ENCODE measurements at places on chromosomes 4 and X. TPM values are rescaled to one million over a fixed set of nuclear protein-coding genes. Genes with fewer than 3 reads are reported as not detected.

- DNase-seq, result no peak
Measured at GRCh38 chr4:171956678-171957077, 143.5 kb downstream of the GALNTL6 start.

GRIA3 gene
- total RNA-seq, result 3.3 TPM

DNA sequence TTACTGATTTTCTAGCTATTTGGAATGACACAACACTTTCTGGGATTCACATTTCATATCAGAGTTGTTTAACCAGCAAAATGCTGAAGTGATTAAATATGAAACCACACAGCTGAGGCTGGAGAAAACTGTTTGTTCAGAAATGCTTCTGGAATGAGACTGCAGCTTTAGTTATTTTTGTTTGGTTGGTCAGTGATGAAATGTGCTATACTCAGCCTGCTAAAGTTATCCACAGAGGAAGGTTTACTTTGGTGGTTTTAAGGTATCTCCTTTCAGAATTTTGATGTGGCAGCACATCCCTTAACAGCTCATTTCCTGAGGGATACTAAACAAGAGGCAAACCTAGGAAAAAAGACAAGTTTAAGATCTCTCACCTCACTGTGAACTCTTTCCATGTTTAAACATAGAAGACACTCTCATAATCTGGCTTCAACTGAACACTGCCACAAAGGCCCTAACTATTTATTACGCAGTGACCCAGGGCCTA is 106.6 kb upstream of the PDE5A start:
- peak; percentile 76 for DNase-seq

GRCh38 chr4:102734116-102734515 is 26.7 kb downstream of the MANBA start:
- DNase-seq, result no peak

- DNase-seq, result no peak
Measured at GRCh38 chr4:10346023-10346422, 111.2 kb downstream of the ZNF518B start.

- DNase-seq, result no peak
Measured at GRCh38 chrX:1493877-1494510, 41.3 kb upstream of the ASMTL start.

AMER1 gene
- 2.5 TPM for total RNA-seq

UGT2B10 gene
- not detected for total RNA-seq

Data from osteoblast (primary cell).